ENCODE measurements at places on chromosomes 6 and 20.

DNA sequence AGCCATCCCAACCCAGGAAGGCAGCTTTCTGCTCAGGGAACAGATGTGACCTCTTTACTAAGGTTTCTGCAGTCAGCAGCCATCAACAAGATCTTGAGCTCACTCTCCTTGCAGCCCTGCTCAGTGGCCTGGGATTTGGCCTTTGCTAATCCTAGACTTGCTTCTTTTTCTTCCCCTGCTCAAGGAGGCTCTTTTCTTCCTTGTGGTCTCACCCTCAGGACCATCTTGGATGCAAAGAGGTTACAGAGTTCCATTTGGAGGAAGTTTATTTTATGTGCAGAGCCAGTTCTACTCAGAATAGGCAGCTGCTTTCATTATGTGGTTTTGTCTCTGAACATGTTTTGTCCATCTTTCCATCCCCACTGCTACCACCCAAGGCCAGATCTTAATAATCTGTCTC lies 49.3 kb downstream of the RALY start:
- no peak for DNase-seq

GRCh38 chr20:50190251-50191064 lies at the start of gene CEBPB:
Gene CEBPB, plus strand, starts transcription at chr20:50190830. Its CDS starts 204 bp downstream, at chr20:50191034.
- DNase-seq, result peak; percentile 48

DNA sequence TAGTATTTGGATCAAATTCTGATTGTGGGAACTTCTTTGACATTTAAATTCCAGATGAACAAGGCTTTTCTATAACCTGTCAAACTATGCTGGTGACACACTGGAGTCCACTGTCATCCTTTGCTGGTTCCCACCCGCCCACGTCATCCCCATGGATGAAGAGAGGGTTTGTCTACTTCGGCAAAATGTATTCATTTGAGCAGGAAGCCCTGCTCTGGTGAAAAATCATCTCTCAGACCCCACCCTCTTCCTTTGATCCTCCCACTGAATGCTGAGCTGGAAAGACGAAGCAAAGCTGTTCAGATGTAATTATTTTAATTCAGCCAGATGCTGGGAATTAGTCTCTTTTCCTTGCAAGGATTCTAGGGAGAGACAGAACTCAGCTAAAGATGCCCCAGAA lies 50.5 kb downstream of the CPNE5 start:
- DNase-seq, result no peak

DNA sequence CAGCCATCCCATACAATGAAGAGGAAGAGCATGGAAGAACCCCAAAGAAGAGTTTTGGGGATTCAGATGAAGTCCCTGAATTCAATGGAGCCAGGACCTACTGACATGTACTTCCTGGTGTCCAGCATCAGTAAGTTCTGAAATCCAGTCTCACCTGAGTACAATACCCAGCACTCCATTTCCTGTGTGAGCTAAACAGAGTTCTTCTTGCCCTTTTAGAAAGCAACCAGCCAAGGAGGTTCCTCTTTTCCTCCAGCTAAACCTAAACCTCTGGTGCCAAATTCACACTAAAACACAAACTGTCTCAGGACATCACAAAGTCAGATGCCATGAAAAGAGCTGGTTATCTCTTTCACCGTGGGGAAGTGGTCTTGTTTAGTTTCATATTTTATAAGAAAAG lies 71.5 kb downstream of the PKHD1 start:
- DNase-seq, result no peak

DNA sequence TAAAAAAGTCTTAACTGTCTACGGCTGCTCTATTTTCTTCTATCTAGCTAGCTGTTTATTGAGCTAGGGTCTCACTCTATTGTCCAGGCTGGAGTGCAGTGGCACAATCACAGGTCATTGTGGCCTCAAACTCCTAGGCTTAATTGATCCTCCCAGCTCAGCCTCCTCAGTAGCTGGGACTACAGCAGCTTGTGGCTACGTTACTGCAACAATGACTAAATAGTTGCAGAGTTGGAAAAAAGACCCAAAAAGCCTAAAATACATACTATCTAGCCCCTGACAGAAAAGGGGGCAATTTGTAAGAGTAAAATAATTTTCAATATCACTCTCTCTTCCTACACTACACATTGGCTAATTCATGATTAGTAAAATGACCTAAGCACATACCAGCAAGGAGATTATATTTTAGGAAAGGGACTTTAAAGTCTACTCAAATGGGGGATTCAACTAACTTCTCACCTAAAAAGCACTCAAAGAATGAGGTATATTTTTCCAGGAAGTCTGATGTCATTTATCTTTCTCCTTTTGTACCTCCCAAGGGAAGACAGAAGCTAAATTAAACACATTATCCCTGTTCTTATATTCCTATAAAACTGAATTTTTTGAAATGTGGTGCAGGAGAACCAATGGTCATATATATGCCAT lies 82.8 kb downstream of the ZMYND8 start:
- no peak for DNase-seq

- no peak for DNase-seq
Observed at GRCh38 chr6:3862038-3862437, 12.9 kb downstream of the FAM50B start.

DNA sequence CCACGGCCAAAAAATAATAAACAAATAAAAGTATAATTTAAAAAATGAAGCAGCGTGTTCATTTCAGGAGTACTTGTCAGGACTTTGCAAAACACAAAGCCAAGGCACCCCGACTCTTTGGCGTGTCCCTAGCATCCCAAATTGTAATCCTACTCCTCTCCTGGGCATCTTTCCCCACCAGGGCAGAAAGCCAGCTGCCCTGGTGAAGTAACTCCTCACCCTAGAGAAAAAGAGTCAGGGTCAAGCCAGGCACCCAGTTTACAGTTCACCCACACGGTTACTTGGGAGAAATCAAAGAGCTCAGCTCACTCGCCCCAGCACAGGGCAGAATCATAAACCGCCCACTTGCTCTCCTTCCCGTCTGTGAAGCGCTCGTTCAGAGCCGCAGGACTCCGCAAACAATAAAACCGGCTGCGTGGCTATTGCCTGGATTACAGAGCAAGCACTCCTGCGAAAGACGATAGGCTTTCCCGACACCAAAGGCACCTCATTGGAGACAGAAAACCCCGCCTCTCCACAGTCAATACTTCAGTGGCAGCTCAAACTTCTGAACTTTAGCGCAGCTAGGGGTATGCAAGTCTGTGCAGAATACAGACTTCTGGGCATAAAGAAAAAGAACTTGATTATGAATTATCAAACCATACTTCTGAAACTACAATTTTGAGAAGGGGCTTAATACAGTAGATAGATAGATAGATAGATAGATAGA lies 73.0 kb upstream of the NHSL1 start:
- DNase-seq, result peak; percentile 61

- DNase-seq, result no peak
Observed at GRCh38 chr6:96450082-96450769, 71.4 kb upstream of the UFL1 start.

GRCh38 chr6:135616655-135617054 lies 119.1 kb upstream of the AHI1 start:
- DNase-seq, result no peak

DNA sequence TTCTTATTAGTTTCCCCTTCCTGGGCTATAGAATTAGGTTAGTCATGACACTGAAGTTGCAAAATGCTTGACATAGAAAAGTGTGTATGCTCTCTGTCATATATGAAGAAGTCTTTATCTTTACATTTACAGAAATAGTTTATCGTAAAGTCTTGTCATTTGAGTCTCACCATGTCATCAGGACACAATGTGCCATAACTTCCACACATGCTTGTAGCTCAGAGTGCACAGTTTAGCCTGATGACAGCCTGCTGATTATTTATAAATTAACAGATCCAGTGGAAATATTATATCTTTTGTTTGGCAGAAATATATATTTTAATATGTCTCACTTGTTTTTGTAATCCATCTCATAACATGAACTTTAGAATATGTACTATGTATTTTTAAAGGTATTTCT lies 286.9 kb upstream of the QKI start:
- no peak for DNase-seq

DNA sequence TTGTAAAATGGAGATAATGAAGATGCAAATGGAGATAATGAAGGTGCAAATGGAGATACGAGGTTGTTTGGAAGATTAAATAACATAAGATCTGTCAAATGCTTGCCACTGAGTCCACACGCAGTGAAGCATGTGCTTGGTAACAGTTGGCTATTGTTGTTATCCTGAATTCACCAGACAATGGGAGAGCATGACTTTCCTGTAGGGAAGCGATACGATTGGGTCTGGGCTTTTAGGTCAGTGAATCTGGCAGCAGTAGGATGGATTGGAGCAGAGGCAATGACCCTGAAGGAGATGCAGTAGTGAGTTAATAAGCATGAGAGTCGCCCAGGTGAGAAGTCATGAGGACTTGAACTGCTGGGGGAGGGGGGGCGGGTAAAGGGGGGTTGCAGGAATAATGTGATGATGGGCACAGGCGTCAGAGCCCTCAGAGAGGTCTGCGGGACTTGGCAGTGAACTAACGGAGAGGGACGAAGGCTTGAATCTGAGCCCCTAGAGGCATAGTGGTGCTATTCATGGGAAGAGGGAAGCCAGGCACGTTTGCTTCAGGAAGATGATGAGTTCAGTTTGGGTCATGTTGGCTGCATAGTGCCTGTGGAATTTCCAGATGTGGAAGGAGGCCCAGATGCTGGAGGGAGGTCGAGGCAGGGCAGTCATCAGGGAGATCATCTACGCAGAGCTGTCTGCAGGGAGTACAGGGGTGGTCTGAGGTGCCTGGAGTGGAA lies 55.4 kb downstream of the ZDHHC14 start:
- no peak for DNase-seq

GRCh38 chr20:23223908-23224580 lies 126.5 kb upstream of the NXT1 start:
- DNase-seq, result no peak

DNA sequence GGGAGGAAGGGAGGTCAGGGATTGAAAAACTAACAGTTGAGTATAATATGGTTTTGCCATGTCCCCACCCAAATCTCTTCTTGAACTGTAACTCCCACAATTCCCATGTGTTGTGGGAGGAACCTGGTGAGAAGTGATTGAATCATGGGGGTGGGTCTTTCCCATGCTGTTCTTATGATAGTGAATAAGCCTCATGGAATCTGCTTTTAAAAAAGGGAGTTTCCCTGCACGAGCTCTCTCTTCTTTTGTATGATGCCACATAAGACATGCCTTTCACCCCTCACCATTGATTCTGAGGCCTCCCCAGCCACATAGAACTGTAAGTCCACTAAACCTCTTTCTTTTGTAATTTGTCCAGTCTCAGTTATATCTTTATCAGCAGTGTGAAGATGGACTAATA lies 833.4 kb upstream of the MAP3K7 start:
- no peak for DNase-seq

DNA sequence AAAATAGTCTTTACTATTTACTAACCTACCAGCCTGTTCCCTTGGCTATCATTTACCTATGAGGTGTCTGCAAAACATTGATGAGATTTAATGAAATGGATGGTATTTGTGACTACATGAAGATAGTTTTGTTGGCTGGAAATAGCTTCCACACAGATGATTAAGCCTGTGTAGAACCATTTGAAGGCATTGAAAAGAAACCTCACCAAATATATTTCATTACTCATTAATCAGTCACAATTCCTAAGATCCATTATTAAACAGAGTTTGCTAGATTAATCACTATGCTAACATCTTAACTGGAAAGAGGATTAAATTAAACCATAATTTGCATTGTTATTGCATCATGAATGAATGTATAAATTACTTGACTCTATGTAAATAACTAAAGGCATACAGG lies 560.3 kb downstream of the BMP2 start:
- no peak for DNase-seq

GRCh38 chr6:73116330-73116729 lies 109.0 kb downstream of the KHDC1L start:
- DNase-seq, result no peak

- no peak for DNase-seq
Observed at GRCh38 chr6:134373282-134373922, 55.5 kb upstream of the SGK1 start.

DNA sequence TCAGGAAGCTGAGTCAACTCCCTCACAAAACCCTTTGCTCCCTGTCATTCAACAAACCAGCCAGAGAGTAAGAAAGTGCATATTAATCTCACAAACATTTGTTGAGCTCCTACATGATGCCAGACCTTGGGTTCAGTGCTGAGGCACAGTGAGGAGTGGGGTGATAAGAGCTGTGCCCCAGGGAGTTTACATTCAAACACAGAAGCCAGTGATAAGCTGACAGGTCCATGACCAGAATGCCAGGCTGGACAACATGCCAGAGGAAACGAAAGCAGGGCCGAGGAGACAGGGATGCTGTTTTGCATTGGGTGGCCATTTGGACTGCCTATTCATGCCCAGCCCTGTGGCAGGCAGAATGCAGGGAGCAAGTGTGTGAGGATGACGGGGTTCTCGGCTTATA lies 76.7 kb downstream of the LRFN2 start:
- no peak for DNase-seq

DNA sequence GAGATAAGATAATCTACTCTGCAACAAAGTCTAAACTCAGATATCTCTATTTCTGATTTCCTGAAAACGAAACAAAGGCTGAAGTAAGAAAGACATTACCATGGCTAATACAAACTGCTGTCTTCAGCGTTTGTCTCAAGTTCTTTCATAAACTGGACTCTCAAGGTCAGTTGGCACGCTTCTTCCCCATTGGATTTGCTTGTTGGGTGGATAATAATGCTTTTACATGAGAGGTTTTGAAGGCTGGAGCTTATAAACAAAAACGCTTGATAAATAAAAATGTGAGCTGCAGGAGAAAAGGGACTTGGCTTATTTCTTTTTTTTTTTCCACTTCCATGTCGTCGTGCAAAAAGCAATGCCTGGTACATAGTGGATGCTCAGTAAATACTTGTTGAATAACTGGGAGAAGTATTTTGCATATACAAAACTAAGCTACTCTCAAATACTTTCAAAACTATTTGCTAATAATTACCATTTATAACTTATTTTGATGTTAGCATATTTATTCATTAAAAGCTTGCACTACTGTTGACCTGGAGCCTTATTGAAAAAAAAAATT lies 65.7 kb upstream of the EEF1A1 start:
- DNase-seq, result no peak

DNA sequence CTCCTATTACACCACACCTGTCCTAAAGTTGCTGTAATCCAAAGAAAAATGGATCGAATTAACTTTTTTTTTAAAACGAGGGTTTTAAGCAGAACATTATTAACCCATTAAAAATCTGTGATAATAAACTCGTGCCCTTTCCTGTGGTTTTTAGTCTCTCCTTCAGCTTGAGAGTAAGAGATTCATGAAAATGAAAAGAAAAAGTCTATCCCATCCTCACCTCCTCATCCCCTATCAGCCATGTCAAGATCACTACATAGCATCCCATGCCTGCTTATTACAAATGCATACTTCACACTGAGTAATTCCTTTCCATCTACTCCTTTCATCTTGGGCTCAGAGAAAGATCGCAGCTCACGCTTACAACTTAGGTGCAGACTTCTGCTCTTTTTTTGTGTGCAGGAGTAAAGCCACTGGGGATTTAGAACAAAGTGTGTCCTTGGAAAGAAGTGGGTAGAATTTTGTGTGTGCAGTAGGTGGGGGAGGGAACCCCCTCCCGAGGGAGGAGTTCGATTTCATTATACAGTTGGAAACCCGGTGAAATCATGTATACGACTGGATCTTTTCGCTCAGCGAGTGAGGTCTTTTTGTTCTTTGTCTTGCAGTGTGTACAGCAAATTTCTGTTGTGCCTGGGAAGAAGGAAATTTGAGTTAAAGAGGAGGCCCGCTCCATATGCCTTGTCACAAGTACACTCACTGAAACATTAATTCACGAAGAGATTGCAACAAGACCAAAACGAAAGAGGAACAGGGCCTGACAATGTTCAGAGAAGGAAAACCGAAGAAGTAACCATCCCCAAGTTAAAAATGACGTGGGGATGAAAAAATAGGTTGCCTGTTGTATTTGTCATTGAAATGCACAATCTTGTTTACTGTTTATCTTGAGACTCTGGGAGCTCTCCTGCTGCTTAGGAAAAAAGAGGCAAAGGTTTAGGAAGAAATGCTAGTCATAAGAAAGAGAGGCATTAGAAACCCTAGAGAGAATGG lies 146.5 kb upstream of the ZNF217 start:
- peak; percentile 43 for DNase-seq

All from NCI-H1694 treated with DMSO at 0.1 percent for 48 hours (cell line).